ENCODE measurements at places on chromosomes 2 and 18. TPM values are rescaled to one million over a fixed set of nuclear protein-coding genes. Genes with fewer than 3 reads are reported as not detected.

MLPH gene
- 121 TPM for total RNA-seq

CHRNG gene
- not detected for total RNA-seq

COL5A2 gene
- total RNA-seq = 175 TPM

CLEC4F gene
- total RNA-seq = not detected

ASAP2 gene
- 46.7 TPM for total RNA-seq

SCYGR4 gene
- total RNA-seq = not detected

CROCC2 gene
- 0.12 TPM for total RNA-seq

OR6B2 gene
- total RNA-seq = not detected

RPRM gene
- total RNA-seq = not detected

GPAT2 gene
- not detected for total RNA-seq

Data from RPMI7951 (cell line).